ENCODE measurements at places on chromosomes 5 and 9. TPM values are rescaled to one million over a fixed set of nuclear protein-coding genes. Genes with fewer than 3 reads are reported as not detected.

The PRRX2 gene
- total RNA-seq: 25.5 TPM

The SELENOP gene
- 11.4 TPM for total RNA-seq

The QRFP gene
- not detected for total RNA-seq

The PCDHA5 gene
- total RNA-seq: not detected

The SH3GL2 gene
- not detected for total RNA-seq

The C8G gene
- total RNA-seq: 2.1 TPM

The LHX3 gene
- total RNA-seq: not detected

The TMEFF1 gene
- 3.3 TPM for total RNA-seq

The BTNL9 gene
- total RNA-seq: 11.7 TPM

The EIF4E1B gene
- 0.07 TPM for total RNA-seq

The SET gene
- 595 TPM for total RNA-seq

GRCh38 chr5:91840412-91840811 is 457.3 kb upstream of the ARRDC3 start:
- no peak for DNase-seq
- no peaks in the 10 kb centered on the region for H3K4me1 ChIP-seq
- no peaks in the 10 kb centered on the region for H3K27me3 ChIP-seq
- H3K27ac ChIP-seq: no peak overlapping the region

- no peaks in the 10 kb centered on the region for H3K27me3 ChIP-seq
- no peak overlapping the region for H3K27ac ChIP-seq
- no peak overlapping the region for H3K4me3 ChIP-seq
- H3K4me1 ChIP-seq: no peaks in the 10 kb centered on the region
- peaks cover 4% of the 10 kb centered on the region for H3K36me3 ChIP-seq
Observed at GRCh38 chr5:10289991-10290390, 17.7 kb downstream of the CMBL start.

- H3K4me1 ChIP-seq: no peaks in the 10 kb centered on the region
- no peaks in the 10 kb centered on the region for H3K36me3 ChIP-seq
Observed at GRCh38 chr5:176739461-176740051, 70.8 kb upstream of the UNC5A start.

- no peak overlapping the region for H3K27ac ChIP-seq
- no peak overlapping the region for H3K4me3 ChIP-seq
- no peaks in the 10 kb centered on the region for H3K4me1 ChIP-seq
- no peaks in the 10 kb centered on the region for H3K36me3 ChIP-seq
Observed at GRCh38 chr5:148873120-148873519, 46.7 kb downstream of the ADRB2 start.

DNA sequence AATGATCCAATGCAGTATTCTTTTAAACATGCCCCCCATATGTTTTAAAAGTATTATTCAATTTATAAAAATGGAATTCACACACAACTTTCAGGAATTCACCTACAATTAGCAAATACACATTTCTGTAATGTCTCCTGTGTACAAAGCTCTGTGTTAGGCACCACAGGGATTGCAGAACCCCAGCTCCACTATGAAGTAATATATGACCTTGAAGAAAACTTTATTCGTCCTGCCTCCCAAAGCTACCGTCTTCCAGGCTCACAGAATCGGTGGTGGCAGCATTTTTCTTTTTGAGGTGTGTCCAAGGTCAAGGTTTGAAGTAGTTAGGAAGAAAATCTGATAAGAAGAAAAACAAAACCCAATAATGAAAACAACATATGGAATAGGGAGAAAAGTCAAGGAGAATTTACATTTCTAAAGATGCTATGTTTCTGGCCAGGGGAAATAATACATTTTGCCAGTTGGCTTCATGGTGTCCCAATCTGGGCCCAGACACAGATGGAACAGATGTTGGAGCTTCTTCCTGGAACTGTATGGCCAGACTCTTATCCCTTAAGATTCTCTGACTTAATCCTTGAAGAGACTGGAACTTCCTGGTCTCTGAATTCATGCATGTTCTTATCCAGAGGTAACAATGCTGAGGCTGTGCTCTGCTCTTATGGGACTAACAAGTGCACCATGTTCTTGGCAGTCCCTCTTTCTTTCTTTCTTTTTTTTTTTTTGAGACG is 22.0 kb upstream of the LVRN start:
- no peak overlapping the region for H3K4me3 ChIP-seq
- H3K27ac ChIP-seq: peak overlapping the region; percentile 29
- H3K36me3 ChIP-seq: 0 out of 2 replicates have a peak, but pooled peaks cover 4% of the 10 kb centered on the region
- DNase-seq: no peak
- no peaks in the 10 kb centered on the region for H3K27me3 ChIP-seq

GRCh38 chr5:123382252-123382651 is 41.0 kb downstream of the CEP120 start:
- H3K27ac ChIP-seq: no peak overlapping the region
- H3K4me1 ChIP-seq: no peaks in the 10 kb centered on the region
- no peaks in the 10 kb centered on the region for H3K27me3 ChIP-seq
- no peak for DNase-seq
- no peak overlapping the region for H3K4me3 ChIP-seq
- H3K36me3 ChIP-seq: peaks cover 9% of the 10 kb centered on the region

- H3K27me3 ChIP-seq: no peaks in the 10 kb centered on the region
- no peak for DNase-seq
- no peak overlapping the region for H3K4me3 ChIP-seq
- no peaks in the 10 kb centered on the region for H3K36me3 ChIP-seq
- no peak overlapping the region for H3K27ac ChIP-seq
- H3K4me1 ChIP-seq: peaks cover 53% of the 10 kb centered on the region
Observed at GRCh38 chr5:81854915-81855314, 104.0 kb upstream of the SSBP2 start.

DNA sequence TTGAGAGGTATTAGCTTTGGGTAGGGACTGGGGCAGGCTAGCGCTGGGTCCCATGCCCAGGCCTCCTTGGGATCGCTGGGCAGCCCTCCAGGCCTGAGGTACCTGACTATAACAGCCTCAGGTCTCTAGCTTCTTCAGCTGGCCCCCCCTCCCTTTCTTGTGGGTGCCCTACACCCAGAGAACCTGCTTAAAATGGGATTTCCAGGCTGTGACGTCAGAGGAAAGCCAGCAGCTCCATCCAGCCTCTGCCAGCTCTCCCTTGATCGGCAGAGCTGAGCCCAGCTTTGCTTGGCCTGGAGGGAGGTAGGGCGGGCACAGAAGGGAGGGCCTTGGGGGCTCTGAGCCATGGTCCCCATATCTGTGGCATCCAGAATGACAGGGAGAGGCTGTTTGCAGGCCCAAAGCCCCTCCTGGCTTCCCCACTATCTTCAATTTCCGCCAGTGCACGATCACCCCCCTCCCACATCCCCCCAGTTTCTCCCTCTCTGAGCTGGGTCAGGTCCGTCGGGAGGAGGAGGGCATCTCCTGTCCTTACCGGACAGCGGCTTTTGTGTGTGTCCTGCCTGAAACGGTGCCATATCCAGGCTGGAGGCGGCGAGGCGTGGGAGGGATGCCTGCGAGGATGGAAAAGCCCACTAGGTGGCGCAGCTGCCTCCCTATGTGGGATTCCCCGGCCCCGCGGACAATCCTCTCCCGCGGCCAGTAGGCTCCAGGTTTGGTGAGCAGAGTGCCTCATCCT is 10.8 kb downstream of the REEP2 start:
- H3K27ac ChIP-seq: no peak overlapping the region
- no peaks in the 10 kb centered on the region for H3K36me3 ChIP-seq
- peak; percentile 52 for DNase-seq
- H3K27me3 ChIP-seq: no peaks in the 10 kb centered on the region
- H3K4me3 ChIP-seq: peak overlapping the region; percentile 22

- H3K36me3 ChIP-seq: no peaks in the 10 kb centered on the region
- DNase-seq: no peak
- H3K4me1 ChIP-seq: no peaks in the 10 kb centered on the region
- H3K4me3 ChIP-seq: no peak overlapping the region
- H3K27ac ChIP-seq: no peak overlapping the region
Observed at GRCh38 chr5:91122651-91123050, 260.5 kb downstream of the ARRDC3 start.

- H3K4me3 ChIP-seq: peak overlapping the region; percentile 51
- no peaks in the 10 kb centered on the region for H3K36me3 ChIP-seq
- peak overlapping the region; percentile 21 for H3K27ac ChIP-seq
- H3K4me1 ChIP-seq: peaks cover 34% of the 10 kb centered on the region
- H3K27me3 ChIP-seq: peaks cover 10% of the 10 kb centered on the region
Observed at GRCh38 chr9:132411091-132411508, 1.1 kb downstream of the CFAP77 start.

GRCh38 chr9:36967997-36968396 is 66.1 kb downstream of the PAX5 start:
- H3K4me1 ChIP-seq: no peaks in the 10 kb centered on the region
- no peak overlapping the region for H3K4me3 ChIP-seq
- H3K27ac ChIP-seq: no peak overlapping the region
- H3K27me3 ChIP-seq: no peaks in the 10 kb centered on the region

GRCh38 chr9:113673726-113674125 is 202.4 kb upstream of the ZNF618 start:
- no peaks in the 10 kb centered on the region for H3K36me3 ChIP-seq
- H3K4me1 ChIP-seq: no peaks in the 10 kb centered on the region
- peaks cover 26% of the 10 kb centered on the region for H3K27me3 ChIP-seq
- H3K27ac ChIP-seq: no peak overlapping the region
- no peak for DNase-seq

GRCh38 chr9:135989722-135990467 is 28.7 kb upstream of the UBAC1 start:
- DNase-seq: no peak
- no peaks in the 10 kb centered on the region for H3K36me3 ChIP-seq
- H3K27me3 ChIP-seq: no peaks in the 10 kb centered on the region
- H3K27ac ChIP-seq: no peak overlapping the region
- peaks cover 12% of the 10 kb centered on the region for H3K4me1 ChIP-seq
- no peak overlapping the region for H3K4me3 ChIP-seq

DNA sequence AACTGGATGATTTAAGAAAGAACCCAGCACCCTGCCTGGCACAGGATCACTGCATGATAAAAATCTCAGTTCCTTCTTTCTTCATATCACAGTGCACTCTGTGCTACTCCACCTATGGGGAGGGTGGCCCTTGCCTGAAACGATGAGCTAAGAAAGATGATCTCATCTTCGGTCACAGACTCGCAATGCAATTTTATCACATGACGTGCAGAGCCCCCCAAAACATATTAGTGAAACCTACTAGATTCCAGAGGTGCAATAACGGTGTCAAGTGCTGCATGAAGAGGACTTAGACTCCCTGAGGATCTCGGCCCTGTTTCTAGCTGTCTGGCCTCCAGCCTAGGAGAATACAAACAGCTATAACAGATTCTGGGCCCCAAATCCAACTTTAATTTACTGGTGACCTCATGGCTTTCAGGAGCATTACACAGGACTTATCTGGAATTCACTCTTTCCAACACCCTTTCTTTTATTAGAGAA is 104.0 kb downstream of the EBF1 start:
- H3K4me3 ChIP-seq: no peak overlapping the region
- H3K36me3 ChIP-seq: no peaks in the 10 kb centered on the region
- H3K27me3 ChIP-seq: peaks cover 68% of the 10 kb centered on the region
- DNase-seq: no peak
- no peak overlapping the region for H3K27ac ChIP-seq

- no peaks in the 10 kb centered on the region for H3K27me3 ChIP-seq
- H3K4me3 ChIP-seq: no peak overlapping the region
- H3K36me3 ChIP-seq: no peaks in the 10 kb centered on the region
- no peaks in the 10 kb centered on the region for H3K4me1 ChIP-seq
Observed at GRCh38 chr5:12399868-12400267, 495.6 kb upstream of the CTNND2 start.

- H3K27ac ChIP-seq: no peak overlapping the region
- no peaks in the 10 kb centered on the region for H3K27me3 ChIP-seq
- DNase-seq: no peak
- H3K36me3 ChIP-seq: no peaks in the 10 kb centered on the region
Observed at GRCh38 chr5:6096101-6096500, 282.2 kb downstream of the MED10 start.

GRCh38 chr9:123940721-123941523 is 11.0 kb upstream of the DENND1A start:
- H3K27ac ChIP-seq: no peak overlapping the region
- no peak overlapping the region for H3K4me3 ChIP-seq
- no peak for DNase-seq
- no peaks in the 10 kb centered on the region for H3K4me1 ChIP-seq

DNA sequence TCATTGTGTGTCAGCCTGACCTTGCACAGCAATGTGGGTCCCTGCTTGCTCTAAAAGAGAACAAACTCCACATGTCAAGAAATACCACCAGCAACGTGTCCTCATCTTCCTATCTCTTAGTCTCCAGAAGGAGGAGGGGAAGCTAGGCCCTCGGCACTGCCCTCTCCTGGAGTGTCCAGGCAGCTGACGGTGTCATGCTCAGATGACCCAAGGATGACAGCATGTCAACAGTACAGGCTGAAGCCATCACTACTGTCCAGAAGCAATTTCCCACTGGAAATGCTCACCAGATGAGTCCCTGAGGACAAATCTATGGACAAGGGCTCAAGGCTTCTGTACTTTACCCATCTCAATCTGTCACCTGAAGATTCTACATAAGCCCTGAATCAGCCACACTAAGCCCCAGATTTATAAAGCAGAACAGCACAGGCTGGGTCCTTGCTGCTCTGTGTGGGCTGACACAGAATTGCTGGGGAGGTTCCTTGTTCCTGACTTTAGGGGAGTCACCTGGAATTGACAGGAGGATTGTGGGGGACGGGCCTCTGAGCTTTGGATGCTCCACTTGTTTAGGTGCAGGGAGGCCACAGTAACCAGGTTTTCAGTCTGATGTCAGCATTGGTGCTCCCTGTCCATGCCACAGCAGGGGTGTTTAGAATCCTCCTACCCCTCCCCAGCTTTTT is 210.2 kb downstream of the DAB2IP start:
- peak; percentile 31 for DNase-seq
- H3K4me3 ChIP-seq: no peak overlapping the region
- no peaks in the 10 kb centered on the region for H3K36me3 ChIP-seq
- H3K4me1 ChIP-seq: no peaks in the 10 kb centered on the region
- H3K27ac ChIP-seq: no peak overlapping the region
- H3K27me3 ChIP-seq: peaks cover 5% of the 10 kb centered on the region

- no peaks in the 10 kb centered on the region for H3K36me3 ChIP-seq
- no peak overlapping the region for H3K27ac ChIP-seq
- no peak for DNase-seq
- H3K27me3 ChIP-seq: no peaks in the 10 kb centered on the region
Observed at GRCh38 chr5:113232221-113232620, 202.6 kb downstream of the TSSK1B start.

DNA sequence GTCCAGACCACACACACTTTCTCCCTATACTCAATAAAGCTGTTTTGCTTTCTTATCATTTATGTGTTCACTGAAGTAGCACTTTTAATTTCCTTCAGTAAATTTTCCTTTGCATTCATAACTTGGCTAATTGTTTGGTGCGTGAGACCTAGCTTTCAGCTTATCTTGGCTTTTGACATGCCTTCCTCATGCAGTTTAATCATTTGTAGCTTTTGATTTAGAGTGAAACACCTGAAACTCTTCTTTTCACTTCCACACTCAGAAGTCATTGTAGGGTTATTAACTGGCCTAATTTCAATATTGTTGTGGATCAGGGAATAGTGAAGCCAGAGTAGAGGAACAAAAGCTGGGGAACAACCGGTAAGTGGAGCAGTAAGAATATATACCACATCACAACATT is 114.7 kb downstream of the ST8SIA4 start:
- no peaks in the 10 kb centered on the region for H3K36me3 ChIP-seq
- H3K4me3 ChIP-seq: no peak overlapping the region
- no peaks in the 10 kb centered on the region for H3K4me1 ChIP-seq

GRCh38 chr9:37989701-37990100 is 79.3 kb downstream of the SHB start:
- H3K4me3 ChIP-seq: no peak overlapping the region
- no peak overlapping the region for H3K27ac ChIP-seq
- peaks cover 14% of the 10 kb centered on the region for H3K4me1 ChIP-seq
- no peak for DNase-seq

GRCh38 chr5:134149571-134150303 is 27.0 kb downstream of the SKP1 start:
- no peaks in the 10 kb centered on the region for H3K4me1 ChIP-seq
- H3K36me3 ChIP-seq: peaks cover 21% of the 10 kb centered on the region
- H3K27ac ChIP-seq: no peak overlapping the region
- no peaks in the 10 kb centered on the region for H3K27me3 ChIP-seq
- H3K4me3 ChIP-seq: no peak overlapping the region

GRCh38 chr5:10469253-10470050 is 27.8 kb downstream of the ROPN1L start:
- peaks cover 10% of the 10 kb centered on the region for H3K4me1 ChIP-seq
- no peak for DNase-seq
- no peaks in the 10 kb centered on the region for H3K27me3 ChIP-seq
- no peaks in the 10 kb centered on the region for H3K36me3 ChIP-seq
